ENCODE measurements at places on chromosomes 7 and 10.

GRCh38 chr10:91000470-91000869 lies 79.6 kb upstream of the ANKRD1 start:
- DNase-seq, result no peak

DNA sequence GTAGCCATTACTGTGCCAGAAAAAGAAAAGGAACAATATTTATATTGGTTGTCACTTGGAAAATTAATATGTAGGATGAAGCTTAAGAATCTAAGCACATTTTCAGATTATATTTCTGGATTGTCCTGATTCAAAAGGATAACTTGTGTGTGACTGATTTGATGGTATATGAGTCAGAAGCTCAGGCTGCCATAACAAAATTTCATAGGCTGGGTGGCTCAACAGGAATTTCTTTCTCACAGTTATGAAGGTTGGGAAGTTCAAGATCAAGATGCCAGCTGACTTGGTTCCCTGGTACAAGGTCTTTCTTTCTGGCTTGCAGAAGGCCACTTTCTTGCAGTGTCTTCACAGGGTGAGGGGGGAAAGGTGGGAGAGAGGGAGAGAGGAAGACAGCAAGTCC lies 108.5 kb downstream of the ST7 start:
- peak; percentile 35 for DNase-seq

GRCh38 chr7:85102813-85103350 lies 84.0 kb downstream of the SEMA3D start:
- peak; percentile 26 for DNase-seq

GRCh38 chr7:116621649-116622048 lies 50.3 kb upstream of the MET start:
- no peak for DNase-seq

- DNase-seq, result no peak
Measured at GRCh38 chr7:112511451-112512202, 30.8 kb downstream of the LSMEM1 start.

GRCh38 chr7:36275735-36276284 lies 113.9 kb upstream of the ANLN start:
- DNase-seq, result no peak

DNA sequence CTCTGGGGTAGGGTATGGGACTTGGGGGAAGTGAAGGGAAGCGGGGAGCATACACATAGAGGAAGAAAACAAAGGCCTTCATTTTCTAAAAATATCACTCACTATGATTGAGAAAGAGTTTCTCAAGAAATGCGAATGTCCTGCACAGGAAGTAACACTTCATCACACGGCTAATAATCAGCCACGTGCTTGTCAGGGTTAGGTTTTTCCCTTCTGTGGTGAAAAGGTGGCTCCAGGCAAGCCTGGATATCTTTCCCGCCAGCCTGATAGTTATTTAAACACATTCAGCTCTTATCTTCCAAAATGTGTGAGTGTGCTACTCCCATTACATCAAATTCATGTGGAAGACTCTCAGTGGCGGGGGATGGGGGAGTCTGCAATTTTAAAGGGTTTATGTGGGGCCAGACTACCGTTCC lies 166.4 kb upstream of the ADO start:
- peak; percentile 29 for DNase-seq

DNA sequence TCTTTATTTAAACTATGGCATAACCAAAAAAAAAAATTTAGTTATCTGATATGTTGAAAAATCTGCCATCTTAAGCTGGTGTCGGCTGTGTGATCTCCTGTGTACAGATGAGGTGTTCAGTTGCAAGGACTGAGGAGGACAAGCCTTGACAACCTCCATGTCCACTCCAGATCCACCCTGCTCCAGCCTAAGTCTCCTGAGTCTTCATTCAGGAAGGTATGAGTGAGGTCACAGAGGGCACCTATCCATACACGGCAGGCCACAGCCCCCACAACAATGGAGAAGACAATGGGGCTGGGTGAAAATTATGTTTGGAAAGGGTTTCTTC lies 16.1 kb downstream of the TARP start:
- no peak for DNase-seq

GRCh38 chr7:129845972-129846327 lies 106.8 kb downstream of the UBE2H start:
- peak; percentile 78 for DNase-seq

DNA sequence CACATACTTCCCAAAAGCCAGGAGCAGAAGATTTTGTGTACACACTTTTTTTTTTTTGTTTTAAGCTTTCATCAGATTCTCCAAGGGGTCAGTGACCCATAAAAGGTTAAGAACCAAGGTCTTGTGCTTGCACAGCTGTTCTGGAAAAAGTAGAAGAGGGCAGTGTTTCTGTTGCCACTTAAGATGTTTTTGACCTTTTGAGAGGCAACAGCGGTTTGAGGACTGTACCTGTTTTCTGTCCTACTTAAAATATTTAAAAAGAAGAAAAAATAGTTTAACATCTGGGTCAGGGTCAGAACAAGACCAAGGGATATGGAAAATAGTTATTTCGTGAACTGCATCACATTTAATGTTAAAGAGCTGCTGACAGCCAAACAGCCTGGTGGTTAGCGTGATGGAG lies 32.9 kb downstream of the AUTS2 start:
- DNase-seq, result no peak

DNA sequence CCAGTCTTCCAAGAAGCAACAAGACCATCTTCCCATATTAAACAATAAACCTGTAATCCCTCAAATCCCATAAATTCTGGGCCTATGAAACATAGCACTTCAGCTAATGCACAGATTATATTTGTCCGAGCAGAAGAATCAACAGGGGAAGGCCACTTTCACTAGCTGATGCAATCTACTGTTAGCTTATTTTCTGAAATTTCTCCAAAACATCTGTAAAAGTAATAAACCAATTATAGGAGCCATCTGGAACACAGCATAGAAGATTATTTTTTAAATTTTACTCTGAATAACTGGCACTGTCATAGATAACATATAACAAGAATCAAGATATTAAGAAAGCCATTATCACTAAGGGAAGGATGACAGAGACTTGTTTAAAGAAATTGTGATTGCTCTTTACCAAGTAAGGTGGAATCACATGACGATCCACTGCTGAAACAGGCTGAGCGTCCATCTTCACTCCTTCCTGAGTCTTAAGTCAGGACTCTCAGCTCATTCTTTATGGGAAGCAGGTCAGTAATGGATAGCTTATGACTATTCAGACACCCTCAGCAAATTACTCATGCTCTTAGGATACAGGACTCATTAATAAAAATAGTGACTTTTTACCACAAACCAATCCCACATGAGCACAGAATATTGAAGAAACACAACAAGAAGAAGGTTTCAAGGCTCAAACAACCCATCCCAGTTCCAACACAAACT lies 719.5 kb downstream of the XPNPEP1 start:
- peak; percentile 49 for DNase-seq

DNA sequence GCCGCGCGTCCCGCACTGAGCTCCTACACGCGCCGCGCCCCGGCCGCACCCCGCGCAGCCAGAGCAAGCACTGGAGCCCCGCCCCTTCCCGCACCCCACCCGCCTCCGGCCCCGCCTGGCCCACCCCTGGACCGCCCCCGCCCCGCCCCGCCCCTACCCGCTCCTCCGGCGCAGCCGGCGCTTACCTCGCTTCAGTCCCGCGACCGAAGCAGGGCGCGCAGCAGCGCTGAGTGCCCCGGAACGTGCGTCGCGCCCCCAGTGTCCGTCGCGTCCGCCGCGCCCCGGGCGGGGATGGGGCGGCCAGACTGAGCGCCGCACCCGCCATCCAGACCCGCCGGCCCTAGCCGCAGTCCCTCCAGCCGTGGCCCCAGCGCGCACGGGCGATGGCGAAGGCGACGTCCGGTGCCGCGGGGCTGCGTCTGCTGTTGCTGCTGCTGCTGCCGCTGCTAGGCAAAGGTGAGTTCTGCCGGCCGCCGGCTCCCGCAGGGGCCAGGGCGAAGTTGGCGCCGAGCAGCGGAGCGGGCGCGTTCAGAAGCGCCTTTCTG lies at the start of gene RET:
Gene RET, plus strand, starts transcription at position 194 of the 545 bp plus-strand sequence. Its CDS starts 190 bp downstream, at position 384.
- DNase-seq, result no peak

GRCh38 chr10:21230219-21230618 lies 295.3 kb downstream of the SKIDA1 start:
- DNase-seq, result no peak

GRCh38 chr7:69172357-69173077 lies 425.8 kb upstream of the AUTS2 start:
- no peak for DNase-seq

- DNase-seq, result no peak
Measured at GRCh38 chr10:121732172-121732571, 133.9 kb upstream of the FGFR2 start.

- DNase-seq, result peak; percentile 84
Measured at GRCh38 chr7:137986252-137987017, 15.5 kb downstream of the CREB3L2 start.

- no peak for DNase-seq
Measured at GRCh38 chr10:50453940-50454339, 169.8 kb downstream of the SGMS1 start.

GRCh38 chr7:106999023-106999422 lies 45.5 kb upstream of the PRKAR2B start:
- no peak for DNase-seq

DNA sequence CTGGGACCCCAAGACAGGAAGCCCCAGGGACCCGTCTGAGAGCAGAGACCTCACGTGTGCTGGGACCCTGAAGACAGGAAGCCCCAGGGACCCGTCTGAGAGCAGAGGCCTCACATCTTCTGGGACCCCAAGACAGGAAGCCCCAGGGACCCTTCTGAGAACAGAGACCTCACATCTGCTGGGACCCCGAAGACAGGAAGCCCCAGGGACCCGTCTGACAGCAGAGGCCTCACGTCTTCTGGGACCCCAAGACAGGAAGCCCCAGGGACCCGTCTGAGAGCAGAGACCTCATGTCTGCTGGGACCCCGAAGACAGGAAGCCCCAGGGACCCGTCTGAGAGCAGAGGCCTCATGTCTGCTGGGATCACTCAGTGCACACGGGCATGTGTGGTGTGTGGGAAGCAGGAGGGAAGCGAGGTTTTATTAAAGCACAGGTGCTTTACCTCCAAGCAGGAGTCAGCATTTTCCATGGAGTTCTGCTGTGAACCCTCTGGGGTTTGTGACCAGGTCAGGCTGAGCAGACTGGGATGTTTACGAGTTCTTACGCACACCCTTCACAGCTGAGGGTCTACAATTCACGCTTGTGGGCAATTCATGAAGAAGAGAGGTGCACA lies 590.6 kb downstream of the DNAJB6 start:
- DNase-seq, result no peak

- no peak for DNase-seq
Measured at GRCh38 chr7:47799524-47799923, 148.7 kb downstream of the PKD1L1 start.

- no peak for DNase-seq
Measured at GRCh38 chr7:88357781-88358525, 51.3 kb upstream of the STEAP4 start.

GRCh38 chr10:31620226-31621151 lies 301.5 kb downstream of the ZEB1 start:
- DNase-seq, result peak; percentile 89

DNA sequence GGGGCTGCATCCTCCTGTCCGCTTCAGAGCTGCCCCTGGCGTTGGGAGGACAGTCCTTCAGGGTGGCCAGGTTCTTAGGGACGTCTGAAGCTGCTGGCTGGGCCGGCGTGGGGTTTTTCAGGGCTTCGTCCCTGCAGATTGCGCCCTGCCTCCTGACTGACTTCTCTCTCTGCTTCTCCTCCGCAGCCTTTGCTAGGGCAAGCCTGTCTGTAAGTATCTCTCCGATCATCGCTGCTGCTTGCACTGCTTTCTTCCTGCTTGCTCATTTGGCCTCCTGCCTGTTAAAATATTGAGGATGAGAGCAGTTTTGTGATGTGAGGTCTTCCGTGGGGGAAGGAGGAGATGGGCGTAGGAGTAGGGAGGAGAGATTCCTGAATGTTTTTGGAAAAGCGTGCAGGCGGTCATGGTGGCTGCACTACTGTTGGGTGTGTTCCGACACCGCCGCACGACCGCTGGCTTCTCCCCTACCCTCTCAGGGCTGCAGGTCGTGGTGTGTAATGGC lies 25.3 kb downstream of the PFKFB3 start:
- DNase-seq, result no peak

GRCh38 chr10:122859527-122859926 lies 13.9 kb upstream of the CUZD1 start:
- DNase-seq, result no peak

- peak; percentile 20 for DNase-seq
Measured at GRCh38 chr10:17049195-17049594, 80.4 kb downstream of the CUBN start.

GRCh38 chr10:43401627-43402026 lies 7.4 kb downstream of the HNRNPF start:
- DNase-seq, result no peak

- DNase-seq, result no peak
Measured at GRCh38 chr7:110253093-110253492, 837.8 kb upstream of the LRRN3 start.

DNA sequence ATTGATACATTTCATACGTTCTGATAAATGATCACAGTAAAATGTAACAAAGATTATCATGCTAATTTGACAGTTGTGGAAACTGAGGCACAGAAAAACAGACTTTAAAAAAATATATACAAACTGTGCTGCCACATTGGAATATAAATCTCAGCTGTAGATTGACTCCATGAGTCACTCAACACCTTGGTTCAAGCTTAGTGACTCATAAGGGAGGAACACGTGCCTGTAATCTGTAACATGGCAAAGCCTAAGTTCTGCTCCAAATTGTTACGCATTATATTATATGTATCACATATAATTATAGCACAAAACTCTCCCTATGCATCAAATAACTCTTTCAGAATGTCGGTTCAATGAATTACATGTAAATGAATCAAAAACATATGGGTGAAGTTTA lies 1047.5 kb downstream of the GATA3 start:
- DNase-seq, result no peak

DNA sequence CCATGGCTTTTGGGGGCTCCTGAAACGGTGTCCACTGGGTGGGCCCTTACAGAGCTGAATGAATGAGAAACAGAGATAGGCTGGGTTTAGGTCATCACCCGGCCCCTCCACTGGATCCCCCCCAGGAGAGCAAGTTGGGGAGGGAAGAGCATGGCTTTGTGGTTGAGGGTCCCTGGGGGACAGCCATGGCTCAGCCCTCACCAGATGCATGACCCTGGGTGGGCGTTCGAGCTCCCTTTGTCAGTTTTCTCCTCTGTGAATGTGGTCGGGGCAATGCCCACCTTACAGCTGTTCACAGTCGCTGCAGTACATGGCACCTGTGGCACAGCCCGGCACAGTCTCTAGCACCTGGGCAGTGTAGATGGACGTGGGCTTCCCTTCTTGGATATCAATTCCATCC lies 40.6 kb upstream of the CXCL12 start:
- DNase-seq, result no peak

DNA sequence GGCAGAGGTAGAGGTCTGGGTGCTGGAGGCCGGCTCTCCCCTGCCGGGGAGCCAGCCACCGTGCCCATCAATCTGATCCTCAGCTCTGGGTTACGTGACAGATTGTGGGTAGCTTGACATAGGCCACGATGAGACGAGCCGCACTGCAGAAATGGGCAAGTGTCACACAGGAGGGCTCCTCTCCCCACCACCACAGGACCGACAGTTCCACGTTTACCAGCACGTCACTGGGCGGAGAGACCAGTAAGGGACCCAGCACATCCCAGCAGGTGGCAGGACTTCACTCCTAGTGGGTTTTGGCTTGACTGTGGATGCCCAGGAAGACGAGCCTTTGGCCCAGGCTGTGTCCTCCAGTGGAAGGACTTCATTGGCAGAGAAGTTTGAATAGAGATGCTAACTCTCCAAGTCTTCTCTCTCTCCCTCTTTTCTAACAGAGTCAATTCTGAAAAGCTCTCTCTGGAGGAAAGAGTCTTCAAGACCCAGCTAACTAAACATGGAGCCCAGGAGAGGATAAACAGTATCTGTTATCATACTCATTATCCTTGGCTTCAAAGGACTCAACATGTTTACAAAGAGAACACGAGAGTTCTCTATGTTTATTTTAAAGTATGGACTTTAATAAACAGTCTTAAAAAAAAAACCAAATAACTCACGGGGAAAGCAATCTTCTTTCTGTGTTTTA lies 129.3 kb upstream of the JCAD start:
- no peak for DNase-seq

Data from AG10803 (cell line).